ENCODE measurements at places on chromosomes 7 and 10.

DNA sequence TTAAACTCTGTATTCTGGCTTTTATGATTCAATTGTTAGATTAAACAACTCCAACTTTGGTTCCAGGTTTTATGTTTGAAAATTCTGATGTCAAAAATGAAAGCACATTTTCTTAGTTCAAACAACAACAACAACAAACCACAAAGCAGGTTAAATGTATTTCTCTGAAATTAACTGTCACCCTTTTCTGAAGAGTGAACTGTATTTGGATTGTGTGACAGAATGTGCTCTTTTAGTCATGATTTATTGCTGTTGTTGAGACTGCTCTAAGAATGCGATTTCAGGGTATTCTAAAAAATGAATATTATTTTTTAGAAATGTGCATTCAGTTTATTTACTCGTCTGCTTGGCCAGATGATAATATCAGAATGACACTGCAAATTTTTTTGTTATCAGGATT, 144.1 kb downstream of the GNAI1 start:
- H3K27ac ChIP-seq = no peak overlapping the region
- H3K4me3 ChIP-seq = no peak overlapping the region
- no peak for DNase-seq
- no peaks in the 10 kb centered on the region for H3K27me3 ChIP-seq
- H3K4me1 ChIP-seq = no peaks in the 10 kb centered on the region
- H3K36me3 ChIP-seq = no peaks in the 10 kb centered on the region

DNA sequence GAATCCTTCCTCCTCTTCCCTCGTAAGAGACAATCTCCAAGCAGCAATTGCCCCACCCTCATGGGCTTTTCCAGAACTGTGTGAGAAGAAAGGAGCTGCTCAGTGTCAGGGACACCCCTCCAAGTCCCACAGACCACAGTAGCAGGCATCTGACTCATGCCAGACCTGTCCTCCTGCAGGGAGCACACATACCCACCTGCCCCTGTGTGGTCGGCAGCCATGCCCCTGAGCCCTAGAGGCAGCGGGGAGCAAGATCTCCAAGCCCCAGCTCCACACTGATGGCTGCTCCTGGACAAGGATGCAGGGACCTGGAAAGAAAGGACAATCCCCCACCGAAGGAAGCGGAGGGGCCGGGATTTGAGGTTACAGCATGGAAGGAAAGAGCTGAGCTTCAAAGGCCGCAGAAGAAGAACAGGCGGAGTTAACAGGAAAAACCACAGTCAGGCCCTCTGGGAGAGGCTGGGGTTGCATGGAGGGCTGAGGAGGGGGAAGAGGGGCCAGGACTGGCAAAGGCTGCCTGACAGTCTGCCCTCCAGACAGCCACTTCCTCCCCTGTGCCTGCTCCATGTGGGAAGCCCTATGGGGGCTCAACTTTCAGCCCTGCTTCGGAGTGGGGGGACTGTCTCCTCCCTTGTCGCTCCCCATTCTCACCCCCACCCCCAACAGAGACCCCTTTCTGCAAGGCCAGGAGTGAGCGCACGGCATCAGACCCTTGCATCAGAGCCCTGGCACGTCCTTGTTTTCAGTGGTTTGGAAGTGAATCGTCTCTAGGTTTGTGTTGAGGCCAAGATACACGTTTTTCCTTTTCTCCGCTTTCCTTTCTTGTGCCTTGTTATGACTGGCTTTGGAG, 46.8 kb downstream of the ASB13 start:
- H3K4me1 ChIP-seq = no peaks in the 10 kb centered on the region
- no peak overlapping the region for H3K4me3 ChIP-seq
- peaks cover 2% of the 10 kb centered on the region for H3K27me3 ChIP-seq
- no peaks in the 10 kb centered on the region for H3K36me3 ChIP-seq
- no peak overlapping the region for H3K27ac ChIP-seq

DNA sequence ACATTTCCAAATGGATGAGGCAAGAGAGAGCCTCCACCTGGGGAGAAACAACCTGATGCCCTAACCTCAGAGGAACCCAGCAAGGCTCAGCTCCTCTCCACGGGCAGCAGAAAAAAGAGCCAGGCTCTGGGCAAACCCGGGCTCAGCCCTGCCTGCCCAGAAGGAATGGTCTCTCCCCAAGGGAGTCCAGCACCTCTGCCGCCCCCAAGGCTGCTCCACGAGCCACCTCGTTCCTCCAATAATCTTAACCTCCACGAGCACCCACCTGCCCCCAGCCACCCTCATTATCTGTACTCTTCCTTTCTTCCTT, 154.2 kb downstream of the GRID1 start:
- H3K4me1 ChIP-seq = no peaks in the 10 kb centered on the region
- DNase-seq = no peak
- H3K36me3 ChIP-seq = no peaks in the 10 kb centered on the region
- peaks cover 1% of the 10 kb centered on the region for H3K27me3 ChIP-seq

DNA sequence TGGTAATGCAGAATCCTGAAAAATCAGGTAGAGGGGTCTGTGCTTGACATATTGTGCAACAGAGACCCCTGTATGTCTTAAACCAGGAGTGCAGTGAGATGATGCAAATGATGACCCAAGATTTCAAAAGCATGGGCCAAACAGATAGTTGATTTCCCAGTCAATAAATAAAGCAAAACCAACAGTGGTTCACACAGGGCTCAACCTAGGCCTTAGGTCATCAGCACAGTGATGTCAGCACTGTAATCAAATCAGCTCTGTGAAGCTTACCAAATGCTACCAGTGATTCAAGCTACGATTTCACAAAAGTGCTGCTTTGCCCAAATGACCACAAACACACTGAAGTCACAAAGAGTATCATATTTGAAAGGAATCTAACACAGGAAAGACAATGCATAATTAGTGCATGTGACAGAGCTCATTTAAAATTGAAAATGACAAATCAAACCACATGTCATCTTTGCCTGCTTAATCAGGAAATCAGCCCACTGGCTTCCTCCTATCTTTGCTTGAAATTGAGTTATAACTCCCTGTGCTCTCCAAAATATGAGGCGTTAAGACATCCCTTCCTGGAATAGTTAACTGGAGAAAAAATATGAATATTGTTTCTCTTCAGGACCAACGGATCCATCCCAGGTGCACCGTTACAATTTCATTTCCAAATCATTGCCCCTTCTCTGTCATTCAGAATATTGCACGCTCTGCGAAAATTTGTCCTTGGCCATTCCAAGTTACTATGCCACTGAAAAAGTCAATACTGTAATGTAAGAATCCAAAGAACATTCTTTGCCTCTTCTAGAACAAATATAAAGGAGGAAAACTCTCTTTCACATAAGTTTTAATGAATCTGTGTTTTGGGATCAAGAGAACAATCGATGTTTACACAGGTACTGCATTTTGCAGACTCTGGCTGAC, 41.9 kb upstream of the ASL start:
- no peak for DNase-seq
- H3K27me3 ChIP-seq = no peaks in the 10 kb centered on the region
- no peak overlapping the region for H3K27ac ChIP-seq
- no peaks in the 10 kb centered on the region for H3K36me3 ChIP-seq
- no peaks in the 10 kb centered on the region for H3K4me1 ChIP-seq

DNA sequence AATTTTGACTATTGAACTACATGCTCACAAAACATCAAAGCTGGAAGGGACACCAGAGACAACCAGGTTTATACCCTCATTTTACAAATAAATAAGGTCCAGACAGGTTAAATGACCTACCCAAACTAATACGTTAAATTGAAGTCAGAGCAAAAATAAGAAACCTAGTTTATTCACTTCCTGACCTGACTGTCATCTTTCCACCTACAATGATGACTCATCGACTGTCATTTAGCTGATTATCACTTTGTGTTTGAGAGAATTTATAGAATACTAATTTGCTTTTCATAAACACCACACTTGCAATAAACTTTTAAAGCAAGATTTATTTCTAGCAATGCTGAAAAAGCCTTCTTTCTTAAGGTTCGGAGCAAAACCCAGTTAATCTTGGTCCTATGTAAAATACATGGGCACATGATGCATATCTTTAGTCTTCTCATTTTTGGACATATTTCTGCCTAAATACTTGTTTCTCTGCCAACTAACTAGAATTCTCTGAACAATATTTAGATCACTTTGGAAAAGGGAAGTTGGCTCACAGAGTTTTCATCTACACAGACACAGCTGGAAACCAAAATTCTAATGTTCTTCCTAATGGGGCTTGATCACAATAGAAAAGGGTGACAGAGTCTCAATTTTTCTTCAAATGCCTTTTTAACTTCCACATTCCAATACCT, 16.7 kb upstream of the LRRN3 start:
- no peak overlapping the region for H3K27ac ChIP-seq
- no peaks in the 10 kb centered on the region for H3K4me1 ChIP-seq
- DNase-seq = no peak
- H3K27me3 ChIP-seq = no peaks in the 10 kb centered on the region
- H3K36me3 ChIP-seq = no peaks in the 10 kb centered on the region

Measured in GM12878 (cell line).